Anterior cingulate cortex (tissue), 58 donors: ENCODE measurements at places on chromosomes 7 and 10.

DNA sequence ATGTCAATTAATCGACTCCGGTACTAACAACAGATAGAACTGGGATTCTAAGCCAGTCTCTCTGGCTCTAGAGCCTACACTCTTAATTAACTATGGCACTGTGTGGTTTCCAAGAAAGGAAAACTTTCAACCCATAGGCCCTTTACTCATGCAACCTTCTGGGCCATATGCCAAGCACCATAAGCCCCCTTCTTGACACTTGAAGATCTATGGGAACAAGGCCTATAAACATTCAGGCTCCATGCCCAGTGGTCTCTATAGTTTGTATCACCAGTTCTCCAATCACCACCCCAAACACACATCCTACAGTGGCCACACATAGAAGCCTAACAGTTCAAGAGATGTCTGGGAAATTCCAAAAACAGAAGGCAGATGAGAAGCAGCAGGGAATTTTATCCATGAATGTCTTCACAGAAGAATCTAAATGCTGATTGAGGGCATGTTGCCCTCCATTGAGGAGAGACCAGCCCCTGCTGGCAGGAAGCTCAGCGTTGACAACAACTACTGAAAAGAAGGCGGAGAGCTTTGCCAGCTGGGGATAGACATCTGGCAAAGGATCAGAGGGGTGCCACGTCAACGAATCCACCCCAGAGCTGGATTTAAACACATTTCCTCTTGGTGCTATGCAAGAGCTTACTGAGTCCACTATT lies 64.4 kb downstream of the GRM3 start:
- DNase-seq, result peak; percentile 78

DNA sequence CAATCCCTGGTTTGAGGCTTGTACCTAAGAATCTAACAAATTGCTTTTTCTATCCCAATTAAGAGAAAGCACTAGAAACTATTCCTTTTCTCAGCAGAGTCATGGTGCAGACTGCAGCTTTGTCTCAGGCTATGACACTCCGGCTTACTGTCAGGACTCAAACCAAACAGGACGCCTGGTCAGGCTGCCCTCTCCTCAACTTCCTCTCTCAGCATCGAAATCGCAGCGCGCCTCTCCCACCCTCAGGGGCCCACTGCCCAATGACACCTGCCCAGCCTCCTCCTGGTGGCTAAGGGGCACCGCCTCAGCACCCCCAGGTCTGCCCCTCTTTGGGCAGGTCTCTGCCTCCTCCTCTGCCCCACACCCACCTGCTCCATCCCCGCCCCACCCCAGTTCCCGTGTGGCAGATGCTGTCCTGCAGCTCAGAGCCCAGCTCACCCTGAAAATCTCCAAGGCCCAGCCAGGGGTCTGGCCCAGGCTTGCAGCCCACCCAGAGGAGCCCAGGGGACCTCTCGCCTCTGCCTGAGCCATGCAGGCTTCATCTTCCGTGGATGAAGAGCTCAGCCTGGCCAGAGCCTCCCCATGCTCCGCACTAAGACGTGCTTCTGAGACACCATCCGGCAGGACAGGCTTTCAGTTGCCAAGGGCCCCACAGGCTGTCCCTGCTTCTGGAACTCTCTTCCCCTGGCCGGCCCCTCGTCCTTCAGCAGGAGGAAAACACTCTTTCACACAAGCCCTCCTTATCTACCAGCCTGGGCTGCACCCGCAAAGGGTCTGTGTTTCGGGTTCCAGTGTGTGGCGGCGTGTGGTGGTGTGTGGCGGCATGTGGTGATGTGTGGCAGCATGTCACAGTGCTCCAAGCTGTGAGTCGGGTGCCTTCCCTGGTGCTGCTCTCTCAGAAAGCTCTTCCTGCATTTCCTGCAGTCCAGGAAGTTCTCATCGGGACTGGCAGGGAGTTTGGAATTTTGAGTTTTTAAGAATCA lies 16.4 kb upstream of the PTPRN2 start:
- DNase-seq, result no peak

- no peak for DNase-seq
Observed at GRCh38 chr10:103443475-103444185, 8.5 kb downstream of the CALHM2 start.

GRCh38 chr10:132809232-132810140 lies 23.5 kb upstream of the NKX6-2 start:
- DNase-seq, result no peak

- no peak for DNase-seq
Observed at GRCh38 chr10:9613338-9614075, 1404.2 kb upstream of the CELF2 start.

GRCh38 chr10:82811621-82812020 lies 936.6 kb downstream of the NRG3 start:
- no peak for DNase-seq

DNA sequence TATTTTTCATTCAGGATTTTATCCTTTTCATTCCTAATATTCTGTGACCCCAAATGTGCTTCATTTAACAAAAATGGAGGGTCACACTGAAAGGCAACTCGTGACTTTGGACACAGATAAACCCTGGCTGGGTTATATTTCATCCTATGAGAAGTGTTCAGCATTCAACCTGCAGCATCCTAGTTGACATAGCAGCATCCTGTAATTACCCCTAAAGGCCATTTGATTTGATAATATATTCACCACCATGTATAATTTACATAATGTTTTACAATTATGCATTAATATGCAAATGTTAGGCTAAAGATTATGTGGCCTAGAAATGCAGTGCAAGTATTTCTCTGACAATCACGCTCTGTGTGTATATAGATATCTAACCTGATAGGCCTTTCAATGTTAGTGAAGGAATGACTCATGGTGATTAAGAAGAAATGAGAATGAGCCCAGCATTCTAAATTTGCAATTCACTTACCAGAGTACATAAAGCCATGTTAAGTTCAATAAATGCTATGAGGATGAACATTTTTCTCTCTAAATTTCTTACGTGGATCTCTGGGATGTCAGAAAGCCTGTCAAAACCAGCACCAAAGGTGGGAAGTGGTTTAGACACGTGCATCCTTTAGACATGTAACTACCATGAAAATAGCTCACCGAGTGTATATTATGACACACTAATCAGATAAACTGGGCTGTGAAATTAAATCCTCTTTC lies 337.7 kb upstream of the AOAH start:
- DNase-seq, result no peak

DNA sequence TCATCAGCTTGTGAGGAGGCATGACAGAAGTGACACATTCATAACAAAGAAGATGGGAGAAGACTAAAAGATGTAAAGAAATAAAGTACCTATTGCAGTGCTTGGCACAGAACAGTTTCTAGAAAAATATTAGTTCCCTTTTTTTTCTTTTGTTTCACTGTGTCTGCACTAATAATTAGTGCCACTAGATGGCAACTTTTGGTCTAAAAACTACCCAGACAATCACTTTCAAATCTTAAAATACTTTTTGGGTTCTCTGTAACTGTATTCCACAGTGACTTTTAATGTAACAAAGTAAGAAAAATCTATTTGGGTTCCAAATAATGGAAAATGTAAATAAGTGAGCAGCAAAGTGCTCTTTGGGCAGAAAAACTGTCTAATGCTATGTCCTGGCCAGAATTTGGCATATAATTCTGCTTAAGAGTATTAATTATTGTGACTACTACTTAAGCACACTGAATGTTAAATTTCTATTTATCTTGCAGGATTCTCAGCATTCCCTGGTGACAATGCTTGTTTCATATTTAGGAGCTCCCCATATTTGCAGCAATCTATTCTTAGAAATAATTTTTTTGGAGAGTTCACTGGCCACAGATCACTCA lies 134.8 kb upstream of the KIF5B start:
- DNase-seq, result no peak

DNA sequence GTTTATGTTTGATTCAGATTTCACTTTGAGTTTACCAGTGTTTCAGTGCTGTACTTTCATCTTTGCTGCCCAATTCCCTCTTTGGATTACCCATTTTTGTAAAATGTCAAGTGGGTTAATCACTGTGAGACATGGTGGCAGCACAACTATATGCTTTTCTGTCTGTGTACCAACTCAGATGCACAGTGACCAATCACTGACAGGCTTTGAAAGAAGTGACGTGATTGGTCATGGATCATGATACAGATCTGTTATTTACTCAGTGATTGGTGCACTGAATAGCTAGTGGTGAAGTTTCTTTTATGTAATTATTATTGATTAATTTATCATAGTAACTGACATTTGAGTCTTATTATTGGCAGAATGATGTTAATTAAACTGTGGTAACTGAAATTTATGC lies 126.9 kb downstream of the SDK1 start:
- DNase-seq, result no peak

DNA sequence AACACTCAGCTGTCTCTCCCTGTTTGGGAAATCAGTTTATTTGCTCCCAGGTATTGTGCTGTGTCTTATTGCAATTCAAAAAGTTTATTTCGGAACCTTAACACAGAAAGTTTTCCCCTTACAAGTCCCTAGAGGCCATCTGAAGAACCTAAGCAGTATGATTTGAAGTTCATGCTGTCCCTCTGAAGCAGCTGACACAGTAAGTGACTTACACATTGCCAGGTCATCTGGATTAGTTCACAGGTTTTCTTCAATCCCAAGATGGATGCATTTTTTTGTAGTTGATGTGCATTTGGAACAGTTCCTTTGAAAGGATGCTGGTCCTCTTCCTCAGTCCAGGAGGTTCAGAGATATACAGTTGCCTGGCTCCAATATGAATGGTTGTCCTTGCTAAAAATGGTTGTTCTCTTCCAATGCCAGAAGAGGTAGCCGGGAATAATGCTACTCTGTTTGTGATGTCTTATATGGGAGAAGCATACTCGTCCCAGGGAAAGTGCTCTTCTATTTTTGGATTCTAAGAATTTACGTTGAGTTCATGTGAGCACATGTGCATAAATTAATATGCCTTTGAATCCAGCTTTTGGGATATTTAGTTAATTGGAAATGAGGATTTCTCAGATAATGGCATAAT lies 183.5 kb upstream of the PHYHIPL start:
- DNase-seq, result no peak

DNA sequence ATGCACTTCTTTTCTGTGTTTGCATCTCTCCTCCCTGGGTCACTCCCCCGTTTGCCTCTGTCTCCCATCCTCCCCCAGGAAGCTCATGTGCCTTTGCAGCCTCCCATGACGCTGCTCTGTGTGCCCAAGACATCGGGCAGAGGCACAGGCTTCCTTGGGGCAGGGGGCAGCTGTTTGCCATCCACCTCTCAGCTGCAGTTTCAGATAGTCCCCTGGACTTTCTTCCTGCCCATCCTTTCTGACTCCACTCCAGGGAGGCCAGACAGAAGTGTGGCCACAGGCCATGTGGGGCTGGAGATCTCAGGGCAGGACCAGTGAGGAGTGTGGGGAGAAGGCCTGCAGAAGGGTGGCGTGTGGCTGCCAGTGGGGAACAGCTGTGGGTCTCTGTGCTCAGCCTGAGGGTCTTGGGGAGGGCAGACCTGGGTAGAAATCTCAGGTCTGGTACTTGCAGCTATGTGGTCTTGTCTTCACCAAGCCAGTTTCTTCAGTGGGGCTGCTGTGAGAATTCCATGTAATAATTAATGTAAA lies 10.6 kb upstream of the SAMD8 start:
- no peak for DNase-seq

DNA sequence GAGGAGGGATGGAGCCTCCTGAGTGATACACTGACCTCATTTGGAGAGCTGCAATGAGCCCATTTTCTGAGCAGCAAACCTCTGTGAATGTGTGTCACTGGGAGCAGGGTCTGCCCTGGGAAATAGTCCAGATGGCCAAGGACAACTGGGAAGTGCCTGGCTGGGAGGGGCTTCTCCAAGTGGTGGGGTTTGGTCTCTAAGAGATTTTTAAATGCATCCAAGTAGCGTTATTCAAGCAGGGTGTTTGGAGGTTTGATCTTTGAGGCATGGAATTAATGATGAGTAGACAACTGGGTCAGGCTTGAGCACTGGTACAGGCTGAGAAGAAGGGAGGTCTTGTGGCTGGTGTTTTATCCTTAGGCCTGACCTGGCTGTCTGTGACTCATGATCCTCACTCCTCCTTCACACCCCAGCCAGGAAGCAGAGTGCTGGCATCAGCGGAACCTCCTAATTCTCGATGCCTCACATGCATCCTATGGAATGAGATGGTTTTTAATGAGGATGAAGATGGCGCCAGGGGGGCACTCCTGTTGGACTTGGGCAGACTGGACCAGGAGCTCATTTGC lies 3.3 kb downstream of the GOLGA7B start:
- DNase-seq, result no peak

DNA sequence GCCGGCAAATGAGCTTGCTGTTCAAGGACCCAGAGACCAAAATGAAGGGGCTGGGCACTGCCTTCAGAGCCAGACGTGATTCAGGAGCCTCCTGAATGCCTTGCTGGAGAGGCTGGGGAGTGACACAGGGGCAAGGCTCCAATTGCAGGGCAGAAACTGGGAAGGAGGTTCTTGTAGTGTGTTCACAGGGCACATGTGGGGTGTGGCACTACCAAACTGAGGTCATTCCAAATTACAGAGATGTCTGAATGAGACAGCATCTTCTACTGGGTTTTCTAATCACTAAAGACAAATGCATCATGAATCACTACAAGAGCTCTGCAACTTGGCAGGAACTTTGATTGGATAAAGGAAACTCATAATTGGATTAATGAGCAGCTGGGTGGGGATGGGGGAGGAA lies 17.8 kb downstream of the CRTAC1 start:
- DNase-seq, result no peak

DNA sequence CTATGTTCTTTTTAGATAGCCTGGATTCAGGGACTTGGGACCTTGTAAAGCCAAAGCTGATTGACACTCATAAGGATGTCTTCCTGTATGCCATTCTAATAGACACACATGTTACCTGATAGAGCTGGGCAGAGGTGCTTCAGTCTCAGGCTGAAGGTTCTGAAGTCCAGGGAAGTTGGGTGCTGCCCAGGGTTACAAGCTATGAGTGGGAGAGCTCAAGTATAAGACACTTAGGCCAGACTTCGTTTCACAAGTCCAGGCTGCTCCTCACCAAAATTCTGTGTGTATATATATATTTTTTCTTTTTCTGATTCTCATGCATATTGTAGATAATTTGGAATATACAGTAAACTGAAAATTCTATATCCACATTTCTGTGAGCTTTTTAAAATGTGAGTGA lies 144.2 kb downstream of the HDAC9 start:
- DNase-seq, result no peak

DNA sequence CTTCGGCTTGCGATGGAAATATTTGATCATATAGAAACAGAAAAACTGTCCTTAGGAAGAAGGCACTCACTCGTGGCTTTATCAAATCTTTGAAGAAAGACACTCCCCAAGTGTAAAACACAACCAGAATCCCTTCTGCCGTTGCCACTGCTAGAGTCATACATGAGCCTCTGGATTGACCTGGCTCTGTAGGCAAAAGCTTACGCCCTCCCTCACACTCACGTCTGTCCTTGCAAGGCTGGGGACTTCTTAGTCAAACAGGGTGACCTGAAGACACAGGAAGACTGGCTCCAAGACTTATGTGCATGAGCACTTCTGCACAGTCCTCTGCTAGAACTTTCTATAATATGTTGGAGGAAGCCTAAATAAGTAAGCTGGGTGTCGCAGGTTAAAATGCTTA lies 135.4 kb upstream of the MDFIC start:
- no peak for DNase-seq

- no peak for DNase-seq
Observed at GRCh38 chr10:59700709-59701108, 8.9 kb downstream of the SLC16A9 start.

DNA sequence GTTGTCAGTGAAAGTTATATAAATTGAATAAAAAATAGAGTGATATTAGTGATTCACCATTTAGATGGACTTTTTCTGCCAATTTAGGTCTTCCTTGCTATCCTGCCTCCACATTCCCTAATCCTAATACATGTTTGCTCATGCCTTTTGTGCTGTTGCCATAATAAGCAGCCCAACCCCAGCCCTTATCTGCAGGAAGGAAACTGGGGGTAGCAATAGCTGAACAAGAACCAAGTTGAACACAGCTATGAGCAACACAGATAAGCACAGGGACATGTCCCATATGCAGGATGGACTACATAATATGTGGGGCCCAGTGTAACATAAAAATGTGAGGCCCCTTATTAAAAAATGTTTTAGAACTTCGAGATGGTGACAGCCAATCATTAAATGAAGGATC lies 91.2 kb upstream of the AHR start:
- no peak for DNase-seq
